Activated CD4-positive, alpha-beta T cell treated with anti-CD3 and anti-CD28 coated beads, Interleukin-2, amount 50 U/mL, for 24 hours (primary cell): ENCODE measurements at places on chromosomes 3 and 15.

DNA sequence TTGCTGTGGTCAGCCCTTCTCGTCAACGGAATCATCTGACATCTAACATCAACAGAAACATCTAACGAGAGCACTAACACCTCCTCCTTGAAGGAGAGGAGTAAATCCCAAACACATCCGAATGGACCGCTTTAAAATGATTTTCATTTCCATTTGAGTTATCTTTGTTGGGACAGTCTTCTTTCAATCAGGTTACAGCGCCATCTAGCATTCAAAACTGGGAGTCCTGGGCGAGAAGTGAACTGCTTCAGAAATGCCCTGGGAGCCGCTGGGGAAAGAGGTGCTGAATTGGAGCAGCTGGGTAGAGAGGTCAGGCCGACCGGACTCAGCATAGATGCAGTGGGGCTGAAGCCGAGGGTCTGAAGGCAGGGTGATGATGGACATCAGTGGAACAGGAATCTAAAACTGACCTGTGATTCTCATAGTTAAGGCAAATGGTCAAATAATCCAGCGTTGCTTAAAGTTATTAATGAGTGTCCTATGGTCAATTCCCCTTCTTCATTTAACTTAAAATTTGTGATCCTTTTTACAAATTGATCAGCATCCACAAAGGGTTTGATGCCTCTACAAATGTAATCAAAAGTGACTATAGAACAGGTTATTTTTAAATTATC, 170.0 kb upstream of the NDN start:
- no peak for DNase-seq

- no peak for DNase-seq
Measured at GRCh38 chr3:85244091-85244490, 285.3 kb downstream of the CADM2 start.

DNA sequence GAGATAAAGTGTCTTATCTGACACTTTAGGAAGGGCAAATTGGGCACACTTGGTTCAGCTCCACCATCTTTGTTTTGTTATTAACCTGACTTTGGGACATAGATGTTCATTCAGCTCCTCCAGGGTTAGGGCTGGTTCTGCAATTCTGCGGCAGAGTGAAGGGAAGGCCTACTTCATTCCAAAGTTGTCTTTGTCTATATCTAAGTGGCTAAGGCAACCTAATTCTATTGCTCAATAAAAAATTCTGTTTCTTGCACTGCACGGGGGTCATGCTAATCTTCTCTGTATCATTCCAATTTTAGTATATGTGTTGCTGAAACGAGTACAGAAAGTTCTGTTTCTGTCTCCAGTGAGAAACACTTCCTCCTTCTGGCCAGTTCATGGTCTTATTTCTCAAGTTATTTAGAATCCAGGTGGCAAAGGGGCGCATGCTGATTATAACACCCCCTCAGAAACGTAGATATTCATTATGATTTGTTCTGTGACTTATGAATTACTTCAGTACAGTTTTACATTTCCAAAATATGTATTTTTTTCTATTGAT, 53.5 kb downstream of the PFN2 start:
- DNase-seq, result no peak

- DNase-seq, result no peak
Measured at GRCh38 chr3:72133329-72134011, 348.5 kb upstream of the PROK2 start.

DNA sequence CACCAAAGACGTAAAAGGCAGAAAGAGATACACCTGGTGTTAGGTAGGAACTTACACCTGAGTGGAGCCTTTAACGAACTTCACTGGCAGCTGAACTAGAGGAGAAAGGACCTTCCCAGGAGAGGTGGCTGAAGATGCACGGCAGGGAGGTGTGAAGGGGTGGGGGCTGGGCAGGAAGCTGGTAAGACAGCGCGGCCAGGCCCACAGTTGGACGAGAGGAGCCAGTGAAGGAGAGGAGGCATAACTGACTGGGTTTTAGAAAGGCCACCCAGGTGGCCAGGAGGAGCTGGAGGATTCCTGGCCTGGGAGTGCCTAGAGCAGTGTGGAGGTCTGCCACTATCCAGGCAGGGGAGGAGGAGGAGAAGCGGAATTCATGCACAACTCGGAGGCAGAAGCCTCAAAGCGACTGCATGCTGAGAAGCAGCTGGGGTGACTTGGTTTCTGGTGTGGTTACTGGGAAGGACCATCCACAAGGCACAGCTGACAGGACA, 51.9 kb downstream of the SLC41A3 start:
- DNase-seq, result no peak

- no peak for DNase-seq
Measured at GRCh38 chr15:93049914-93050578, 39.0 kb downstream of the RGMA start.

- no peak for DNase-seq
Measured at GRCh38 chr3:141082064-141082463, 30.9 kb downstream of the SPSB4 start.

GRCh38 chr15:72835294-72835890, 51.8 kb upstream of the ADPGK start:
- no peak for DNase-seq

DNA sequence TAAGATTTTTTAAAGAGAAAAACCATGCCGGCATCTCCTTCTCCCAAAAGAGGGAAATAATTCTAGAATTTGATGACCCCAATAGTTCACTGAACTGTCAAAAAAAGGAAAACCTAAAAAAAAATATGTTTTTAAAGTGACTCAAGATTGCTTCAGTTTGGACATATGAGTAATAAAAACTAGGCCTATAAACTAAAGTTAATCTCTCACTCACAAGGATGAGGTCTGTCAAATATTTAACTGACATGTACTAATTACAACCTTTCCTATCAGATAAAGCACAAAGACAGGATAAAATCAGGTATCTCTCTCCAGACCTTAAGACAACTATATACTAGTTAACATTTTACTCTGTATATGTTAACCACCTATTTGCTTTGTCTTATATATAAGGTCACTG, 231.9 kb downstream of the NSUN3 start:
- DNase-seq, result no peak

DNA sequence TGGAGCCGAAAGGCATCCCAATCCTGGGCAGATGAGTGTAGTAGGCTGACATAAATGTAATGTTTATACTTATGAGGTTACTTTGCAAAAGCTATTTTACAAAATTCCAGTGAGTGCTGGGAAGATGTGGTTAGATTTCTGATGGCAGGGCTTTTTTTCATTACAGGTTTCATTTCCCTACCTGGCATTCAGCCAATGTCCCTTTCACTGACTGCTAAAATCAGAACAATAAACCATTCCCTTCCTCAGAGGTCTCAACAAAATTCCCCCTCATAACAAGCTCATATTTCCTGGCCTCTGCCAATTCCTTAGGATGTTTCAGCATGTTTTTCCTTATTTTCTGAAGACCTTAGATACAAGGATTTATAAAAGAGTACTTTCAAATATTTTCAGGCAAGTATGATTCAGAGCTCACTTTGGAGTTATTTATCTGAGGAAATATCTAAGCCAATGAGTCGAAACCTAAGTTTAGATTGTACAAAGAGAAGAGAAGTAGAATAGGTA, 40.9 kb upstream of the CCDC80 start:
- DNase-seq, result no peak

GRCh38 chr3:35675206-35675605, 35.9 kb downstream of the ARPP21 start:
- no peak for DNase-seq

DNA sequence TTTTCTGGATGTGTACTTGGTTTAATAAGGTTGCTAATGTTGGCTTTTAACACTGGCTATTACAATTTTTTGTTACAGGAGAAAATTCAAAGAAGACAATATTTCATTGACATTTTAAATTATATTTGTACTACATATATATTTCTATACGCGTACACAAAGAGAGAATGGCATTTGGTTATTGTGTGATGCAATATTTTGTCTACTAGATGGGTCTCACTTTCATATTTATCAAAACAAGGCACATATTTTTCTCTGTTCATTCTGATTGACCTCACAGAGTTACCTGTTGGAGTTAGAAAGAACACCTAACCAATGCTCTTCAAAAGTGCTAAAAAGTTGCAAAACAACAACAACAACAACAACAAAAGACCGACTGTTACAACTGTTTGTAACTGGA, 50.2 kb upstream of the VGLL3 start:
- DNase-seq, result no peak

- DNase-seq, result no peak
Measured at GRCh38 chr3:119551598-119551997, 7.8 kb downstream of the CD80 start.

GRCh38 chr15:83327041-83327440, 42.6 kb upstream of the BNC1 start:
- DNase-seq, result no peak

GRCh38 chr15:91102546-91103330, 2.7 kb downstream of the SV2B start:
- no peak for DNase-seq

GRCh38 chr3:45884368-45885201, 1.8 kb upstream of the CCR9 start:
- DNase-seq, result no peak

DNA sequence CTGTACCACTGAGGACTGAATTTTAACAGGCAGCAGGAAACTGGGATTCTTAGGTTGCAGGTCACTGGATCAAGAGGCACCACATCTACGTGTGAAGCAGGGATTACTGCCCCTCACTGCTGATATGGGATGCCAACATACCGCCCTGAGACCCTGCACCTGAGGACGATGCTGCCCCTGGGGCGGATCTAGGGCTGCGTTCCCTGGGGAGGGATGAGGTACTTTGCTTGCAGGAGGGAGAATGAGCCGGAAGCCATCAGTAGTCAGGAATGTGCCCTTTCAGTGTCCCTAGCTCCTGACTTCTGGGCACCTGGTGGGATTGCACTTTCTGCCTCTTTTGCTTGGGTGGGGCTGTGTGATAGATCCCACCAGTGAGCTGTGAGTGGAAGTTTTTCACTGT, 122.8 kb downstream of the RPLP1 start:
- no peak for DNase-seq

GRCh38 chr15:99096894-99097426, 7.9 kb upstream of the SYNM start:
- no peak for DNase-seq

DNA sequence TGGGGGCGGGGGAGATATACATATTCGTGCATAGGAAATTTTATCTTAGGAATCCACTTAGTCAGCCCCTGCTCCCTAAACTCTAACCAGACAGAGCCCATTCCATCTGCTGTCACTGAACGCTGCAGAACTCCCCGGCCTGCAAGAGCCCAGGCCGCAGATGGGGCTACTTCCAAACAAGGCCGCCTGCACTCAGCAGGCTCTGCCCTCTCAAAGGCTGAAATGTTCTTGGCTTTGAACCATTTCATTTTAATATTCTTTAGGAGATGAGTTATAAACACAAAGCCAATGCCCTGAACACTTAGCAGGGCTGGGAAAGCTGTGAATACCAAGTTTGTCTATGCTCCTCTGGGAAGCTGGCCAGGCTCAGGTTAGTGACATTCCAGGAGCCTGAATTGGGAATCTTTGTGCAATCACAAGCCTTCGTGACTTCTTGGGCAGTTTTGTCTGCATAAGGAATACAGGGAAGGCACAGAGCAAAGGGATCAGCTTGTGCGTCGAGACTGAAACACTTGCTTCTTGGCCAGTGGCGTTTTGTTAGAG, 65.0 kb downstream of the SYNM start:
- DNase-seq, result no peak
